ENCODE measurements at places on chromosomes 1 and 21.

- DNase-seq, result no peak
These were observed 11.8 kb upstream of the USP1 start for GRCh38 chr1:62425041-62425440.

DNA sequence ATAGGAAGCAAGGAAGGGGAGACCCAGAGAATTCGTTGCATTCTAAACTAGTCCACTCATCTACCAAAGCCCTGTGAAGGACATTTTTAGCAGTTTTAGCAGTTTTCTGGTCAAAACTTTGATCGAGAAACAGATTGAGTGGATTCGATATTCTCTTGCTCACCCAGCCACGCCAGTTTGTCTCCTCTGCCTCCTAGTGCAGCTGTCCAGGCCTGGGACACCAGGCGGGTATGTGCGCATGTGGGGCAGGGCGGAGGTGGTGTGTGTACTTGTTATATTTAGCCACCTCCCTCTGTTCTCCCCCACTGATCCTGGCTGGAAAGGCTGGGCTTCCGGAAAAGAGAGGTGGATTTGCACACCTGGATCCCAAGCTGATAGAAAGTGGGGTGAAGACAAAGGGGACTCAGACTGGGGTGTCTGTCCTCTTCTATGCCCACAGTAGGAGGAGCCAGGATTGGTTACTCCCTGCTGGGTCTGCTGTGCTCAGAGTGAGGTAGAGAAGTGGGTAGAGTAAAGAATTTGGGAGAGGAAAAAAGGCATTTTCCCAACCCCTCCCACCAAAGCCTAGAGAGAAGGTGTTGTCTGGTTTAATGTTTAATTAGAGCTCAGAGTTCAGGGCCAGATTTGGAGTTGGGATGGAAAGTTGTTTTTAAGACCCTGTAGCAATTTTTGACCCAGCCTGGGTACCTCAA lies 3.8 kb downstream of the LMNA start:
- DNase-seq, result no peak

- DNase-seq, result no peak
These were observed 69.5 kb downstream of the PIK3CD start for GRCh38 chr1:9720785-9721605.

DNA sequence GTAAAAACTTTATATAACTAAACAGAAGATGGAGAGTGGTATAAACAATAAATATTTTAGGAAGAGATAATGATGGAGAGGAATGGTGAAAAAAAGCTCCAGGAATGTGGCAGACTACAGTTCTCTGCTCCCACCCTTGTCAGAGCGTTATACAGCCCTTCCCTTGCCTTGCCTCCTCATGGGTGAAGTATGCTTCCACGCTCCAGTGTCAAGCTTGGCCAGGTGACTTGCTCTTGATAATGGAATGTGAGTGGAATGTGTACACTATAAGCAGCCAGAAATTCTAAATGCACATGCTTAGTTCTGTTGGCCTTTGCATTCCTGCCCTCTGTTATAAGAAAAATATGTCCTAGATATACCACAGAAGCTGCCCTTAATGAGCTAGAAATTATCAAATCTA lies 24.7 kb upstream of the POGK start:
- DNase-seq, result no peak

DNA sequence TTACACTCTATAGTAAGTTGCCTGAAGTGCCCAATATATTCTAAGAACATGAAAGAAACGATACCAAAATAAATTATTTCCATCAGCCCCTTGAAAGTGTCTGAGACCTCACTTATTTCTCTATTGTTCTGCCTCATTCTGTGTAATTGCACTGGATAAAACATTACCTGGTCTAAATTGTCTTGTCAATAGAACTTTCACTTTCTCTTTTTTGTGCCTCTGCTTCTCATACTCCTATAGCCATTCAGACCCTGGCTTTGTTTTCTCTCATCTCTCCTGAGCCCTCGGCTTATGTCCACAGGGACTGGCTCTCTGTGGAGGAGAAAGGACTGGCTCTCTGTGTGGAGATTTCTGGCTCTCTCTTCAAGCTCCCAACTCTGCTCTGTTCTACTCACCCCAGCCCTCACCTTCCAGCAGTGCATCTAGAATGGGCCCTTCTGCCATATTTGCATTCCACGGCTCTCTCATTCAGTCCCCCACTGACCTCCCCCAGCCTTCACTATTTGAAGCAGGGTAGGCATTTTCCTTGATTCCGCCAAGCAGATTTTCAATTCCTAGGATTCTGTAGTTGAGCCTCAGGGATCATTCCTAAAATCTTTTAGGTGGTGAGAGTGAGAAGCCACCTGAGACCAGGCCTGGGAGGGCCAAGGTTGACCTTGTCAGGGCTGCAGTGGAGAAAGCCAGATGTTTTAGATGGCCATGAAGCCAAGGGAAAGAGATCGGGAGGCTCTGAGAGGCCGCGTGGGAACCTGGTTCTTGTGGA lies 15.9 kb upstream of the GALNT2 start:
- DNase-seq, result no peak
